SHP77 (cell line): ENCODE measurements at places on chromosomes 13 and 19.

GRCh38 chr13:113860665-113861432 is 3.0 kb downstream of the GAS6 start:
- DNase-seq = no peak

- no peak for DNase-seq
Observed at GRCh38 chr19:1984357-1984756, 31.2 kb downstream of the BTBD2 start.

- DNase-seq = peak; percentile 45
Observed at GRCh38 chr19:13149628-13150186, 468 bp downstream of the STX10 start.

DNA sequence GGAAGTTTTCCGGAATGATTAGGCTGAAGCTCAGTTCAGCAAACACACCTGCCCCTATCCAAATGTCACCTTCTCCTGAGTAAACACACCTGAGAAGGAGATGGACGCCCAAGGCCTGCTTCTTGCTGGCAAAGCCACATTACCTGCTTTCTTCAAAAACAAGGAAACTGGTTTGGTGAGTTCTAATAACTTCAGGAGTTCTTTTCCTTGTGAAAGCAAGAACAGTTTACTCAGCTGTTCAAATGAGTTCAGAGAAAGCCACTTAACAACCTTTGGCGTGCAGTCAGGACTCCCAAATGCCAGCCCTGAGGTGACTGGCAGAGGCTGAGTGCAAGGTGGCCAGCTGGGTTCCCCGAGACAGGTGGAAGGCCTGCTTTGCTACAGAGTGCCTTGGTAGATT is 160.5 kb downstream of the STK24 start:
- peak; percentile 92 for DNase-seq

DNA sequence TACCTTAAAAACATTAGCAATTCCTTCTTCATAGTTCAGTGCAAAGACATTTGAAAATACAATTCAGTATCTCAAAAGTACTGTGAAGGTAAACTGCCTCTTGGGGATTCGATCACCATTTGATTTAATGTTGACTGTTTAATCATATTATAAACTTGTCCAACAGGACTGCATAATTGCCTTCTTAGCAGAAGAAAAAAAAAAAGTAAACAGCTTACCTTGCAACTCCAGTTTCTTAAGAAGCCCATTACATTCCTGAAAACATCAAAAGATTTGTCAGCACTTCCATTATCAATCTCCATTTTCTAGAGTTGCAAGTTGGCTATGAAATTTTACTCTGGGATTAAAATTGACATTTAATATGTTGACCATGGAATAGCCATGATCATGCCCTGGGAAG is 1154.6 kb downstream of the OLFM4 start:
- DNase-seq = no peak

- no peak for DNase-seq
Observed at GRCh38 chr19:31980796-31981195, 364.6 kb upstream of the ZNF507 start.

DNA sequence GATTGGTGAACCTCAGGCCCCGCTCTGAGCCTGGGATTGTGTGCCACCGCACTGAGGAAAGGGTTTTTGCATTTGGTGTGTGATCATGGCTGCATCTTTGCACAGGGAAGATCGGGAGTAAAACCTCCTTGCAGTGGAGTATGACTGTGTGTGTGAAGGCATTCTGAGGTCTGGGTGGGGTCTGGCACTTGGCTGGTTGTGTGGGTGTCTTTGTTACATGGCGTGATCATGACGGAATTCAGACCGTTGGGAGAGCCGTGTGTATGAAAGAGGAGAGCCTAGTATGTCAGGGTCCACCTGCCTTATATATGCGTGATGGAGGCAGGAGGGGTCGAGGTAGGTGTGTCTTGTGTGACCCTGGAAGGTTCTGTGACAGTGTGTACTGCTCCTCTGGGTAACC is 740 bp upstream of the BEST2 start:
- no peak for DNase-seq

DNA sequence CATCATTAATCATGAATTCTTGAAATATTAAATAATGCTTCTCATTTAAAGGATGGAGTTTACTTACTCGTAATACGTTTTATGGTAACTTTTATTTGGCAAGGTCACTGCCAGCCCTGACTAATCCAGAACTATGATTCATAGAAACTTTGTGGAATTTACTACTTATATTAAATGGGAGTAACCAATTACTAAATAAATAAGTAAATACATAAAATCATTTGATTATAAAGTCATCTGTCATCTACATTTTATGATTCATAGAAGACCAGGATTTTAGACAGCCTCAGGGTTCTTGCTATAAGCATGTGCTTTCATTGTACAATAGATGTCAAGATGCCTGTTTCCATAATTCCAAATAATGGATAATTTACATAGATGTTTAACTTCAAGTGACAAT is 611.1 kb downstream of the TBC1D4 start:
- DNase-seq = no peak

DNA sequence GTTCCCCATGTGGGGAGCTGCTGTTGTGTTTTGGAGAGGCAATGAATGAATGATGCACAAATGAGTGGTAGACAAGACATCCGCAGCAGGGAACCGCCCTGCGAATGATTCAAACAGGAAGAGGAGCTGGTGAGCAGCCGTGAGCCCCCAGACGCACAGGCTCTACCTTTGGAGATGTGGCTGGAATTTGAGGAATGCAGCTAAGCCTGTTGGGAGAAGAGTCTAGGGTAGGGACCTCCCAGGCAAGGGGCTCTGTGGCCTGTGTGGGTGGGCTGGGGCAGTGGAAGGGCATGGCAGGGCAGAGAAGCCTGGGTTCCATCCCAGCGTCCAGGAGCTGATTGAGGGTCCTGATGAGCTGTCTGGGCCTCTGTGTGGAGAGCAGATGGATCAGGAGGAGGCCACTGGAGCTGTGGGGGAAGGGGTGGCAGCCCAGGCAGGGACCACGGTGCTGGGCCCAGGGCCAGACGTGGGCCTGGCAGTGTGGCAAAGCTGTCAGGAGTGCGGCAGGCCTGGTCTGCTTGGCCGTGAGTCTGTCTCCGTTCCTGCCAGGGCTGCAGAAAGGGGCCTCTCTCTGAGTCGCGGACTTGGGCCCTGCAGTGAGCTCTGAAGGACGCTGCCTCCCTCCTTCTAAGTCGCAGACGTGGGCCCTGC is 41.8 kb upstream of the DCUN1D2 start:
- DNase-seq = no peak

DNA sequence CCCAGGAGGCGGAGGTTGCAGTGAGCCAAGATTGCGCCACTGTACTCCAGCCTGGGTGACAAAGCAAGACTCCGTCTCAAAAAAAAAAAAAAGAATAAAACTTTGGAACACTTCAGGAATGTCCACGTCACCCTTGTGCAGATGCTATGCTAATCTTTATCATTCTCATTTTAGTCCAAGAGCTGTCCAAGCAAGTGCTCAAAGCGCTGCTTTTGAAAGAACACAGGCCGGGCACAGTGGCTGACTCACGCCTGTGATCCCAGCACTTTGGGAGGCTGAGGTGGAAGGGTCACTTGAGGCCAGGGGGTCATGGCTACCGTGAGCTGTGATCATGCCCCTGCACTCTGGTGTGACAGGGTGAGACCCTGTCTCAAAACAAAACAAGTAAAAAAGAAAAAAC is 11.1 kb upstream of the UQCR11 start:
- no peak for DNase-seq

DNA sequence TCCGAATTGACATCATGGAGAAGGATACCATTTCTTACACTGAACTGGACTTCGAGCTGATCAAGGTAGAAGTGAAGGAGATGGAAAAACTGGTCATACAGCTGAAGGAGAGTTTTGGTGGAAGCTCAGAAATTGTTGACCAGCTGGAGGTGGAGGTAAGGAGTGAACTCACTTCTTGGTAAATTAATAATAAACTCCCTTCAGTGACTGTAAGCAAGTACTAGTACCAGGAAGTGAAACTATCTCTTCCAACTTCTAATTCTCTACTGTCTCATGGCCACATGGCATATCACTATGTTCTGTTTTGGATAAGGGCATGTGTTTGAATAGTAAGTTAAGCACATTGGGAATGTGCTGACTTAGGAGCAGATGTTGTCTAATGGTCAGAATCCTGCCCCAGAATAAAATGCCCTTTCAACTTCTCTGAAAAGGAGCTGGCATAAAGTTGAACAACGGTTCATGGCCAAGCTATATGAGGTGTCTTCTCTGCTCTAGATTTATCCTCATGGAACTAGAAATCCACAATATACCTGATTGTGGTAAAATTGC is 13.4 kb downstream of the OLFM4 start:
- no peak for DNase-seq

DNA sequence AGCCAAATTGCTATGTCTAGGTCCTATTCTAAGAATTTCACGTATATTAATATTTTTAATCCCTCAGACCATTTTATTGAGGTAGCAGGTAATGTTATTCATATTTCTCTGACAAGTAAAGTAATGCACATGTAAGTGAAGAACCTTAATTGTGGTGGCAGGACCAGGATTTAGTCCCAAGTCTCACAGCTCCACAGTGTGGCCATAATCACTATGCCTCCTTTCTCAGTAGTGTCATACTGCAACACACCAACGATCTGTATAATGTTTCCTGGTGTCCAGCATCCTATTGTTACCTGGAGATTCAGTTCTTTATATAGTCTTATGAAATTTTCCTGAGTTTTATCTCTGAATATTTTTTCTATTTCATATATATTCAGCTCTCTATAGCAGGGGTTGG is 340.3 kb downstream of the OLFM4 start:
- no peak for DNase-seq

- peak; percentile 49 for DNase-seq
Observed at GRCh38 chr13:101626925-101627555, 174.6 kb downstream of the ITGBL1 start.

DNA sequence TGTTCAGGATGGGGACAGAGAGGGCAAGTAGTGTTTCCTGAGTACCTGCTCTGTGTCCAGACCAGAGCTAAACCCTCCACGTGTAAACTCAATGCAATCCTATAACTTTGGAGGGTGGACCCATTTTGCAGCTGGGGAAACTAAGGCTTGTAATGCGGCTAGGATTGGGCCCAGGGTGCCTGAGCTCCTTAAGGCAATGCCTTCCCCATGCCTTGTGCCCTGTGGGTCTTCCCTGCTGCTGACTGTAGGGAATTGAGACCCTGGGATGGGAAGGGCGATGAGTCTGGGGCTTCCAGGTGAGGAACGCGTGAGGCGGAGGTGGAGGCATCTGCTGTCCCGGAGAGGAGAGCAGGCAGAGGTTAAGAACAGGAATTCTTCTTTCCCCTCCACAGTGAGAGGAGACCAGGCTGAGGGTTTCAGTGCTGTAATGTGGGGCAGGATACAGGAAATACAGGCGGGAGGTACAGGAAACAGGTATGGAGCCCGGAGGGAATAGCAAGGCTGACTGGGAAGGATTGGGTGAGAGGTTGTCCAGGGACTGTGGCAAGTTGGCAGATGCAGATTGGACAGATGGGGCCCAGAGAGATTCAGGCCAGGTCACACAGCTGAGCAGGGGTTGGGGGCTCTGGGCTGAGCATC is 19.2 kb downstream of the SLC27A1 start:
- DNase-seq = no peak

GRCh38 chr13:102291587-102292218 is 110.1 kb downstream of the FGF14 start:
- no peak for DNase-seq

DNA sequence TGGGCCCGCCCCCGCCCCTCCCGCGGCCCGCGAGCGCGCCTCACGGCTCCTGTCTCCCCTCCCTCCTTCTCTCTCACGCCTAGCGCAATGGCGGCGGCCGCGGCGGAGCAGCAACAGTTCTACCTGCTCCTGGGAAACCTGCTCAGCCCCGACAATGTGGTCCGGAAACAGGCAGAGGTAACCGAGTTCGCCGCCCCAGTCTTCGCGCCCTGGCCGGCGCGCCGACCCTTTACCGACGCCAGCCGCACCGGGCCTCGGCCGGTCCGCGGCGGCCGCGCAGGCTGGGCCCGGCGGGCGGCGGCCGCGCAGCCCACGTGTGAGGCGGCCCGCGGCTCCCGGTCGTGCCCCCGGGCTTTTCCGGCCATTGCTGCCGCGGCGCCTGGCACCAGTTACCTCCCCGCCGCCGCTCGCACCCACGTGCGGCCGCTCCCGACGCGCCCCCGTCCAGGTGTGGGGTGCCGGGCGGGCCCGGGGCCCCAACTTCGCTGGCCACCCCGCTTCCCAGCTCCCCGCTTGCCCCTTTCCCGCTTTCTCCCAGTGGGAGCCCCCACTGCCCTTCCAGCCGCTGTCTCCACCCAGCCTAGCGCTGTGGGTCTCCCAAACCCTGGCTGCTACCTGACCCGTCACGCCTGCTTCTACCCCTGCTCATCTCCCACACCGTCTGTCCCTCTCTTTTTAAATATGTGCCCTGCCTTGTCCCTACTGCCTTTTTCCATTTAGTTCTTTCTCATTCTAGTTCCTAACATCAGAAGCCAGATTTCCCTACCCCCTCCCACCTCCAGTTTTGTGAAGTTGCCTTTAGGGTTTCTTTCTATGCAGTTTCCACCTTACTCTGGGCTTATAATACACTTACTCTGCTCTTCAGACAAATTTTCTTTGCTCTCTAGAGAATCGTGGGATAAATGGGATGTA is 23.4 kb downstream of the IPO5 start:
- DNase-seq = no peak

- no peak for DNase-seq
Observed at GRCh38 chr13:62357887-62358645, 942.4 kb upstream of the PCDH20 start.

DNA sequence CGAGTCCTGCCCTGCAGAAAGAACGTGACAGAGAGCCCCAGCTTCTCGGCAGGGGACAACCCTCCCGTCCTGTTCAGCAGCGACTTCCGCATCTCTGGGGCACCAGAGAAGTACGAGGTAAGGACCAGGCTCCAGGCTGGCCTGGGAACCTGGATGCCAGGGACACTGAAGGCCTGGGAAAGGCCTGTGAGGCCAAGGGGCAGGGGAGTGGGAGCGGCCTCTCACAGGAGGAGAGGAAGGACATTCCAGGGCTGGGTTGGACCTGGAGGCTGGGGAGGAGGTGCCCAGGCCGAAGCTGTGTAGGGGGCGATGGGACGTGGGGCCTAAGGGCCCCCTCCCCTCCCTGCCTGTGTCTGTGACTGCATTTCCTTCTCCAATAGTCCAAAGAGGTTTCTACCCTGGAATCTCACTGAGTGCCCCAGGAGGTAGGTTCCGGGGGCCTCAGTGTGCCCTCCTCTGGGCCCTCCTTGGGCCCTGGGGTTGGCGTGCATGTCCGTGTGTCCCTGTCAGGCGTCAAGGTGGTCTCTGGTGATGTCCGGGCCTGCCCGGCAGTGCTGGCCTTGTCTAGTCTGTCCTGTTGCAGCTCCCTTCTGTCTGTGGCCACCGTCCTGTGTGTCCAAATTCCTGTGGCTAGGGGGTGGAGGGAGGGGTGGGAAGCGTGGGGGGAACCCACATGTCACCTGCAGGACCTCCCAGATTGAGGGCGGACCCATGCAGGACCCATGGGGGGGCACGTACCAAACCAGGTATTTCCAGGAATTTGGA is 16.9 kb upstream of the CD22 start:
- DNase-seq = no peak

DNA sequence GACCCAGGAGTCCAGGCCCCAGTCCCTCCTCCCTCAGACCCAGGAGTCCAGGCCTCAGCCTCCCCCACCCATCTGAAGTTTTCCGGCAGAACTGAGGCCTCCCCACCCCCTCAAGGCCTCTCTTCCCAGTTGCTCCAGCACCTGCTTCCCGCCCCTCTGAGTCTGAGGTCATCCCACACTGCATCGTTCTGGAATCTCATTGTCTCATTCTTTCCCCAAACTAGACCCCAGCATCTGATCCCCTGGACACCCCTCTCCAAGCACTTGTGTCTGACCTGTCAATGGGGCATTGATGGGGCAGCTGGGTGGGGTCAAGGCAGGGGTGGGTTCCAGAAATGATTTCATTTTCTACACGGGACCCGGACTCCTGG is 793 bp upstream of the SBK2 start:
- DNase-seq = peak; percentile 20
